ENCODE measurements at places on chromosomes 3 and 15.
A peak's percentile ranks its signal among the peaks of the same experiment; 100 is the strongest.

- DNase-seq, result no peak
These were observed 254.1 kb downstream of the UACA start for GRCh38 chr15:70509282-70509662.

DNA sequence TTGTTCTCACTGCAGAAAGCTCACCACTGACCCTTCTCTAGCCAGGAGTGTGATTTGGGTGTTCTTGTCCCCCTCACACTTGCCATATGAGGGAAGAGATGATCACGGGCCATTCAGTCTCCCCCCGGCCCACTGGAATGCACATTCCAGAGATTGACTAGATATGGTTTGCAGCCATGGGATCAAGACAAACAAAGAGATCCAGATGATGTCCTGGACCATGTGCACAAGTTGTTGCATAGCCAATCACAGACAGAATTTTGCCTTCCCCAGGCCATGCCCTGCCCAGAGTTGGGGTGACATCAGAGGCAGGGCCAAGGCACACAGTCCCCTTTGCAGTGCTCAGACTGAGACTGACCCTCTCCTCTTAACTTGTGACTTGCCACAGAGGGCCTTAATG lies 14.8 kb downstream of the MUC13 start:
- no peak for DNase-seq

GRCh38 chr15:66959875-66960274 lies 105.5 kb upstream of the SMAD3 start:
- DNase-seq, result no peak

- no peak for DNase-seq
These were observed 31.7 kb downstream of the GPR149 start for GRCh38 chr3:154398084-154398967.

DNA sequence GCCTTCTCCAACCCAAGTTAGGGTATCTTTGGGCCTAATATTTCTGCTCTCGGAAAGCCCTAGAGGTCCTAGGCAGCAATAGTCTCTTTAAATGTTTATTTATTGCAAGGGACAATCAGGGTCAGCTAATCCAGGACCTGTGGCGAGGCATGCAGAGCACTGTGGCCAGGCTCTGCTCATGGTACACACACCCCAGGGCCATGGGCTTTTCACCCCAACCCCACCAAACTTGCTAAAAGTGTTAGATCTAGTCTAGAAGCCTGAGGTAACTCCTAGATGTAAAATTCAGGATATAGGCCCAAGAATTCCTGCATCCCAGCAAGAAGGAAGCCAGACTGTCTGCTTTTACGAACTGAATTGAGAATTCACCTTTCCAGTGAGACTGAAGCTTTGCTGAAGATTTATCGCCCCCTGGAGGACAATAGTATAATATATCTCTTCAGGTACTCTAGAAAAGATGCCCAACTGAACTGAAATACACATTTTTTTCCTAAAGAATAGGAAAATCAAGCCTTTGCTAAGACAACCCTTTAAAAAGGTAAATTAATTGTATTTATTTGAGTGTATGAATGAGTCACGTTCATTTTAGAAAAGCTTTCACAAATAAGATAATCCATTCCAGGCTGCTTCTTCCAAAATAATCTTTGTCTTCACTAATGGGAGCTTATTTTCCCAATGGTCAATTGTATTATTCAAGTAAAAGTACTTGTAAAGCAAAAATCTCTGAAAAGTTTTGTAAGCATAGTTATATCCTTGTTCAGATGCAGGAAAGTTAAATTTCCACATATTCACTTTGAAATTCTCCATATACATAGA lies 89.8 kb downstream of the LRRC3B start:
- DNase-seq, result peak; percentile 65

GRCh38 chr15:91021516-91022074 lies 799 bp downstream of the VPS33B start:
- no peak for DNase-seq

DNA sequence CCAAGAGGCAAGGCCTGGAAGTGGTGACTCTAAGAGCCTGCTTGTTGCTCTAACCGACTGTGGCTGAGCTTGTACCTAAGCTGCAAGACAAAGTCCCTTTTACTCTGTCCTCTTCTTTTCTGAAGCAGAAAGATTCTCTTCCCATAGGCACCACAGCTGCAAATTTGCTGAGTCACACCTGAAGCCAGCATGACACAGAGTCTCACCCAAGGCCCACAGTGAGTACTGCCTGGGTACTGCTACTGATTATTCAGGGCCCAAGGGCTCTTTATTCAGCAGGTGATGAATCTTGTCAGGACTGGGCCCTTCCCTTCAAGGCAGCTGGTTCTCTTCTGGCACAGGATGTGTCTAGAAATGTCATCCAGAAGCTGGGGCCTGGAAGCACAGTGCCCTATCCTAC lies 18.9 kb upstream of the TIGIT start:
- DNase-seq, result no peak

DNA sequence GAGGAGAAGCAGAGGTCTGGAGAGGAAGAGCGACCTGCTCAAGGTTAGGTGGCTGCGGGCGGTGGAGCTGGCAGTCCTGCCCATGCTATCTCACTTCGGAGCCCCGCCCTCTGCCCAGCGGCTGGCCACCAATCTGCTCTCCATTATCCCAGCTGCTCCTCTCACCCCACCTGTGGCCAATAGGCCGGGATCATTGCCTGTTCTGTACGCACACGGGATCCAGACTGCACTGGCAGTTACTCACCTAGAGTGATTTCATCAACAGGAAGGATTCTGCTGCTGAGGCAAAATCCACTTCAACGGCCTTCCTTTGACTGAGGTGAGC lies 100.6 kb downstream of the TLE3 start:
- DNase-seq, result no peak

GRCh38 chr15:64717735-64718495 lies 57.5 kb downstream of the RBPMS2 start:
- no peak for DNase-seq

- no peak for DNase-seq
These were observed 100.6 kb downstream of the LPP start for GRCh38 chr3:188254520-188255070.

GRCh38 chr3:39150803-39151631 lies 2.4 kb downstream of the CSRNP1 start:
- DNase-seq, result peak; percentile 8

DNA sequence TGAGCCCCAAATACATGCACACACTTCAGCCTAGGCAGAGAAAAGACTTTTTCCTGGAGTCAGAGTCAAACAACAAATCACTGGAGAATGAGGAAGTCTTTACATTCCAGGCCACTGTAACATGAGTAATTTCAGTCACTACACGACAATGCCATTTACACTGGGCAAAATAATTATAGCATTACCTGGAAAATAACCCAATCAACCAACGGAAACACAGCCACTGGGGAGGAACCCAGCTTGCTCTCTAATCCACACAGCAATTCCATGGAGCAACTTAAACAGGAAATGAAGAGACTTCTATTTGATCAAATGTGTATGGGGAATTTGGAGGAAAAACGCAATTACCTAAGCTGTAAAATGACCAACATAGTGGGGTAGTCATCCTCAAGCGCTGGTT lies 15.2 kb downstream of the FSTL1 start:
- DNase-seq, result no peak

DNA sequence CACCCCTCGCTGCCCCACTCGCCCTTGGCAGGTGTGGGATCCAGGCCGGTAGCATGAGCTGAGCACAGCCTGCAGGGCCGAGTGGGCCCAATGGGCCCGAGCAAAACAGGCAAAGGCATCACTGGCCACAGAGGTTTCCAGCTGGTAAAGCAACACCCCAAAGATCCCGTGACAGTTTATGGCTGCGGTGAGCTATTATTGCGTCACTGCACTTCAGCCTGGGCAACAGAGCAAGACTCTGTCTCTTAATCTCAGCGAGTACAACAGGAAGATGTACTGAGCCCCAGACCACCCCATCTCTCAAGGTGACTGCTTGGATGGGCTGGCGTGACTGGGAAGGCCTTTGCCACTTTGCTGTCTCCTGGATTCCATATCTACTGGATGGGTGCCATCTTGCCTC lies 4.3 kb downstream of the JMJD7 start:
- DNase-seq, result no peak

DNA sequence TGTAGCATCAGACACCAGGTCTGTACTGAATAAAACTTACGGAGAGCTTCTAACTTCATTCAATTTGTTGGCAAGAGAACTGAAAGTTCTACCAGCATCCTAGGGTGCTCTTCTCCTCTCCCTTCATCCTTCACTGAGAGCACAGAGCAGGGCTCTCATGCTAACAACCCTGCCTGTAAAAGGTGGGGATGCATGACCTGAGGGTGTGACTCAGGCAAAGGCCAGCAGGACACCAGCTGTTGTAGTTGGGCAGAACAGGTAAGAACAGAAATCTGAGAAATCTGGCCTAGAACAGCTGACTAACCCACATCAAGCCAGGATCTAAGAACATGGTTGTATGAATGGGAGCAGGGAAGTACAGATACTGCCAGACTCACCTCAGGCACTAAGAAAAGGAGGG lies 64.2 kb downstream of the MYLK start:
- DNase-seq, result no peak

DNA sequence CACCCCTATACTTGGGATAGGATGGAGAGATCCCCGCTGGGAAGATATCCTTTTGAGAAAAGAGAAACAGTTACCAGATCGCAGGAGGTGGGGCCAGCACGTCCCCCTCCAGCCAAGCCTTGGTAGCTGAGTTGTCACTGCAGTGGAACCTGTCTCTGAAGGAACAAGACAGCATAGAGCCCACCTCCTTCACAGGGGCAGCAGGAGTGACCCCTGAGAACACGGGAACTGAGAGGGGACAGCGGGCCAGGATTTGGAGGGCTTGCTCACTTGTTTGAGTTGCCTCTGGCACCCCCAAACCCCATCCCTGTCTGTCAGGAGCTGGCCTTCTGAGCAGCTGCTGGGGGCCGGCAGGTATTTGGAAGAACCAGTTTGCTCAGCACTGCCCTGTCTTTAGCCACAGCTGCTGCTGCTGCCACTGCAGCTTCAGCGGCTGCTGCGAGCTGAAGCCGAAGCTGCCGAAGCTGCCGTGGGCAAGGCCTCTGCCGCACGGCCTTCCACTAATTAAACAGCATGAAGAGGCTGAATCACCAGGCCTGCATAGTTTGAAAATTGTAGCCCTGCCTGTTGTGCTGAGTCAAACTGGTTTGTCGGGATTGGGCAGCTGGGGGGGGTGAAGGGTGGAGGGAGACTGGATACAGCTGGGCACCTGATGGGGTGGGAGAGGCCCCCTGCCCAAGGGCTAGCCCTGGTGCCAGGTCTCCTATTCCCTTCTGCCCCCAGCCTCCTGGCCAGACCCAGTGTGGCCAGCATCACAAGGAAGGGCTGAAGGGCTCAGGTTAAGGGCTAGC lies 4.0 kb downstream of the EPHB3 start:
- no peak for DNase-seq

DNA sequence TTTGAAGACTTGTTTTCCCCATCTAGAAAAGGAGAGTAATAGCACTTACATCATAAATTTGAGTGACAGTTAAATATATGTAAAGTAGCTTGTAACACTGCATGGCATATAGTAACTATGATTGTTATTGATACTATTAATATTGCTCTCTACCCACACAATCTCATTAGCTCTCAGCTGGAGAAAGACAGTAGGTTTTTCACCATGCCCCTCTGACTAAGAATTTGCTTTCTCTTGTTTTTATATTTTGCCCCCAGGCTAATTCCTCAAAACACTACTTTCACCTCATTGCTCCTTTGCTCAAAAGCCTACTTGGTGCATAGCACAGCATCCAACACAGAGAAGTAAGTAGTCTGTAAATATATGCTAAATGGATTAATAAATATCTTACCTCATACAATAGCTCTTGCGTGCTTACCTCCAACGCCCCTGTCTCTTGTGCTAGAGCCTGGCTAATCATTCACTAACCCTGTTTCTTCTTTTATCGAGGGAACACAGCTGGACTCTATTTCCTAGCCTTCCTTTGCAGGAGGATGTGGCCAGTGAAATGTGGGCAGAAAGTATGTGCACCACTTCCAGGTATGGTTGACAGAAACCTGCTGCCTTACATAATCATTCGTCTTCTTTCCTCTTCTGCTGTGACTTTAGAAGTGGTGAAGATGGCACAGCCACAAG lies 190.0 kb downstream of the PLCH1 start:
- no peak for DNase-seq

DNA sequence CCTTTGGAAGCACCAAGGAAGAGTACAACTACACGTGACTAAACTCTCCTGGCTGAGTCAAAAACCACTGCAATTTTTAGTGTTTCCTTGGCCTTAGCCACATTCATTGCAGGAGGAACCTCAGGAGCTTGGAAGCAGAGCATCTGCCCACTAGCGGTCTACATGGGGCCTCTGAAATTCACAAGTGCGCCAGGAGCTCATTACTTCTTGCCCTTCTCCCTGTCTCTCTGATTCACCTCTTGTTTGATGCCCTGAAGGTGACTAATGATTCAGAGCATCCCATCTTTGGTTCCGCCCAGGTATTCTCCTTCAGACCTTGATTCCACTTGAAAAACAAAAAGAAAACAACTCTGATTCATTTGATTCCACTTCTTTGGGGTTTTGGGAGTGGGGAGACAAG lies 201.1 kb upstream of the LPP start:
- DNase-seq, result no peak

GRCh38 chr15:22262613-22263020 lies 182.3 kb downstream of the OR4M2 start:
- DNase-seq, result no peak

- no peak for DNase-seq
These were observed 303.9 kb upstream of the SLCO3A1 start for GRCh38 chr15:91549581-91549980.

- DNase-seq, result no peak
These were observed 425 bp upstream of the FYTTD1 start for GRCh38 chr3:197749315-197749600.

- DNase-seq, result no peak
These were observed 47.2 kb upstream of the KY start for GRCh38 chr3:134697830-134698689.

GRCh38 chr15:81160312-81161159 lies 26.5 kb downstream of the CFAP161 start:
- no peak for DNase-seq

DNA sequence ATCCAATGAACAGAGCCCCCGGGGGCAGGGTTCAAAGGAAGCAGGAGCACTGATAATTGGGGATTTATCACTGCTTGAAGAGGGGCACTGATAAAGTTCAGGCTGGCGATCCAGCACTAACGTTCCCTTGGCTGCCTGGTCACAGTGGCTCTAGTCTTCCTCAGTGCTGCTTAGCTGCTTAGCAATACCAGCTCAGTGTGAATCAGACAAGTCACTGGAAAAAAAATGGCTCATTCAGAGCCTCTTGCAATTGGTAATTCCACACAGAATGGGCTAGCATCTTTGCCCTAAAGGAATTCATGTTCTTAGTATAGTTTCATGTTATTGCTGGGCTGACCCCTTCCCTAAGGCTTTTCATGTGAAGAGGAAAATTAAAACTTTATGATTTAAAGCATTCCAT lies 95.7 kb upstream of the SLC2A2 start:
- DNase-seq, result no peak

GRCh38 chr3:42025370-42026138 lies 63.7 kb upstream of the ULK4 start:
- peak; percentile 67 for DNase-seq

- no peak for DNase-seq
These were observed 1053.0 kb downstream of the TUSC7 start for GRCh38 chr3:117762621-117763037.

Measured in SK-N-DZ (cell line).